ENCODE measurements at places on chromosomes 16 and 17.

- DNase-seq: no peak
Observed at GRCh38 chr16:51289336-51289735, 138.3 kb upstream of the SALL1 start.

- DNase-seq: no peak
Observed at GRCh38 chr16:47965439-47965838, 190.4 kb downstream of the ABCC12 start.

DNA sequence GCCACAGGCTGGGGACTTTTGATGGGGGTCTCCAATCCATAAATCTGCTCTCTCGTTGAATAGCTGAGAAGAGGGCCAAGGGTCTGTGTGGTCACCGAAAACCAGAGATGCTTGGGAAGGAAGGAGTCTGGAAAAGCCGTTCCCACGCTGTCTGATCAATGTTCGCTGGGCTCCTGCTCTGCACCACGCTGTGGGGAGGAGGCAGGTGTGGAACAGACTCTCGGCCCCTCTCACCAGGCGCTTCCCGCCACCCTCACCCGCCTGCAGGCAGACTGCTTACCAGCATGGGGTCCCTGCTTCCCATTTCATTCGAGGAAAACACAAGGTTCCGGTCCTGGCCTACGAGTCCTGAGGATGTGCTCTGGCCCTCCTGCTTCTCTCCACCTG is 702 bp upstream of the ALDH3A1 start:
- DNase-seq: no peak

DNA sequence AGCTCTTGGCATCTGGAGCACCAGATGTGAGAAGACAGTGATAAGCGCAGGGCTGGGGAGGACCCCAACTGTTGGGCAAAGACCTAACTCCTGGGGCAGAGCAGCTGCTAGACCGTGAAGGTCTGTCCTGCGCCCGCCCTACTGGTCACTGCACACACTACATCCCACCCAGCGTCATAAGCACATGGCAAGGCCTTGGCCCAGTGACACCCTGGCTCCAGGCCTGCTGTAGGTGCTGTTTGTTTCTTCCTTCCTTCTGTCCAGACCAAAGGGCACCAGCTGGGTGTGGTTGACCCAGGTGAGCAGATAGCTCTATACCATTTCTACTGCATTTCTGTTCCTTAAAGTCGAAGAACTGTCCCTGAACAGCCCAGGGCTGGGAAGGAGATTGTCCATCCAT is 6.4 kb downstream of the TRPV3 start:
- DNase-seq: no peak

GRCh38 chr16:19888834-19889233 is 4.2 kb upstream of the GPRC5B start:
- no peak for DNase-seq

DNA sequence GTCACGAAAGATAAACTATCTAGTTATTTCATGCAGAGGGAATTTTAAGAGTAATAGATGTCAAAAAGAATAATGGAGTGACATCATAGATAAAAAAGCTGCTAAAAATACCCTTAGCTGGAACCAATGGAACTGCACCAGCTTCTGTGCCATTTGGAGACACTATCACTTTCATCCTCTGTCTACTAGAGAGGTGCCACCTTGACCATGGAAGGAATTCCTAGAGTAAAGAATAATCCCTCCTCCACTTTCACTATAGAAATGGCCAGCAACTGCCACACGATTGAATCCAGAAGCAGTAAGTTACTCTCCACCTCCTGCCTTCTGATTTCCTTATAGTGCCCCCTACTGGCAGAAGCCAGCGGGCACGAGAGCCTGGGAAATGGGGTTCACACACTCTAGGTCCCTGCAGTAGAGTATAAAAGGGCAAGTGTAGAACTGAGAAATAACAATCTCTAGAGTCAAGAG is 2.8 kb upstream of the ALDH3A2 start:
- peak; percentile 29 for DNase-seq

DNA sequence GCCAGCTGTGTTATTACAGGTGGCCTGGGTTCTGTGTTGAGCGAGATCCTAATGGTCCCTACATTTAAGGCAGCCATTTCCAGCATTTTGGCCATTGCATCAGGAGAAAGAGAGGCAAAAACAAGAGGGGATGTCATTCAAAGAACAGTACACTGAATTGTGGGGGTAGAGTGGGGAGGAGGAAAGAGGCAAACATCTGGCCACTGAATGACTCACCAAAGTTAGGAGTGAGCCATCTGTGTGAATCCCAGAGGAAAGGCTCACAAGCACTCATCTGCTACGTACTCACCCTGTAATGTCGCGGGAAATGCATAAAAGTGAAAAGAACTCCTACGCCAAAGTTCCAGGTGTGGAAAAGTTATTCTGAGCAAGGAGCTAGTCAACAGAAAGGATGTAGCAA is 16.7 kb downstream of the KRABD2 start:
- DNase-seq: peak; percentile 83

DNA sequence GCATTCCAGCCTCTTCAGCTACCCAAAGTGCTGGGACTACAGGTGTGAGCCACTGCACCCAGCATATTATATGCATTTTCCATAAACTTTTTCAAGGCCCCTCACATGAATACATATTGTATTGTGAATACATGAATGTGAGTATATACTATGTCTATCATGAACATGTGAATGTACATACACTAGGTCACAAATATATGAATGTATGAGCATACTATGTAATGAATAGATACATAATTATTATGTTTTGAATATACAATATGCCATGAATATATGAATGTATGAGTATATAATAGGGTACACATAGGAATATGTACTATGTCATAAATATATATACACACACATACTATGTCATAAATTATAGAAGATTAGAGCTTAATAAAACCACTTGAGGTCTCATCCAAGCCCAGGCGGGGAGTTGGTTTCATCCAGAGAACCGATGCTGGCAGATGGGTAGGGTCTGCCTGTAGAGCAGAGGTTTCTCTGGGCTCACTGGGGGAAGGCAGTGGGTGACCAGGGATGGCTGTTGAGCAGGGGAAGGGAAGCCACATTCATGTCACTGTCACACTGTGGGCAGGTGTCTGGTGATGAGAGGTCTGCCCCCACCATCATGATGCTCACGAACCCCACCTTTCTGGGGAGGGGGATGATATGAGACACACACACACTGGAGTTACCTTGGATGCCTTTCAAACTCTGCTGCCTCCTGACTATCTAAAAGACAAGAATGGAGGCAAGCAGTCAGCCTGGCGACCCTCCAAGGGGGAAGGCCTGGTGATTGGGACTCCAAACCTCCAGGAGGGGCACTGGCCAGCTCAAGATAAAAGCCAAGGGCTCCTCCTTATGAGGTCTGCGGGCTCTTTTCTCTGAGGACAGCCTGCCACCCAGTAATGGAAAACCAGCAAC is 7.3 kb downstream of the C16orf95 start:
- no peak for DNase-seq

GRCh38 chr16:1978476-1979120 is 2.7 kb downstream of the NOXO1 start:
- no peak for DNase-seq

GRCh38 chr16:75761108-75761507 is 34.8 kb upstream of the CPHXL start:
- peak; percentile 3 for DNase-seq
